ENCODE measurements at places on chromosomes 4 and X.

DNA sequence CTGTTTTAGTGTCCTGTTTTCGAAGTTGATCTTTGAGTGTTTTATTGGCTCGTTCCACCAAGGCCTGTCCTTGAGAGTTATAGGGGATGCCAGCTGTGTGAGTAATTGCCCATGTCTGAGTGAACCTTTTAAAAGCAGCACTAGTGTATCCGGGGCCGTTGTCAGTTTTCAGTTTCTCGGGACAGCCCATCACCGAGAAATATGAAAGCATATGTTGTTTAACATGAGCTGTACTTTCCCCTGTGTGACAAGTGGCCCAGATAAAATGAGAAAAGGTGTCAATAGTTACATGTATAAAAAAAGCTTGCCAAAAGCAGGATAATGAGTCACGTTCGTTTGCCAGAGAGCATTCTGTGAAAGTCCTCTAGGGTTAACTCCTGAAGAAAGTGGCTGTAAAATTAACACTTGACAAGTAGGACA lies 48.6 kb upstream of the RASSF6 start:
- no peak for DNase-seq

GRCh38 chr4:169715826-169716225 lies 41.9 kb downstream of the HPF1 start:
- no peak for DNase-seq

GRCh38 chr4:7402526-7402925 lies 32.2 kb downstream of the PSAPL1 start:
- no peak for DNase-seq

DNA sequence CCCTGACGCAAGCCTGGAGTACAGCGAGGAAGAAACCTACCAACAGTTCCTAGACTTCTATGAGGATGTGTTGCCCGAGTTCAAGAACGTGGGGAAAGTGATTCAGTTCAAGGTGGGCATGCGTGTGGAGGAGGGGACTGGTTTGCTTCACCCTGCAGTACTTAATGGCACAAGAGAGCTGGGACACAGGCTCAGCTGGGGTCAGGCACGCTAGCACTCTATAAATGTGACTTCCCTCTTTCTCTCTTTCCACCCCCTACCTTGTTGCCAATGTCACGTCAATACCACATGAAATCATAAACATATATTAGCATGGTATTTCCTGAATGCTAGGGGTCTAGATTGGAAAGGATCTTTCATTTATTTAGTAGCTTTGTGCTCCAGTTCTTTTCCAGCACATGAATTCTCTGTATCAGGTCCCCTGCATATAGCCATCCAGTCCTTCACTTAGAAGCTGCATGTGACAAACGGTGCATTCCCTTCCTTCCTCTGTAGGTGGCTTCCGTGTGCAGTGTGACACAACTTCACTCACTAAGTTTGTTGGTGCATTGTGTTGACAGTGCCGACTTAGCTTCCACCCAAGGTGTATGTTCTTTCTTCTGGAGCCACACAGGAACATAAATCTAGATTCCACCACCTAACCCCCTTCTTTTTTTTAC lies 25.6 kb downstream of the ZRSR2 start:
- no peak for DNase-seq

- DNase-seq: no peak
These were observed 14.6 kb downstream of the SAT1 start for GRCh38 chrX:23797371-23798128.

GRCh38 chr4:69518538-69519198 lies 23.0 kb upstream of the UGT2B4 start:
- DNase-seq: no peak

GRCh38 chr4:38619316-38619715 lies 44.7 kb upstream of the KLF3 start:
- no peak for DNase-seq

DNA sequence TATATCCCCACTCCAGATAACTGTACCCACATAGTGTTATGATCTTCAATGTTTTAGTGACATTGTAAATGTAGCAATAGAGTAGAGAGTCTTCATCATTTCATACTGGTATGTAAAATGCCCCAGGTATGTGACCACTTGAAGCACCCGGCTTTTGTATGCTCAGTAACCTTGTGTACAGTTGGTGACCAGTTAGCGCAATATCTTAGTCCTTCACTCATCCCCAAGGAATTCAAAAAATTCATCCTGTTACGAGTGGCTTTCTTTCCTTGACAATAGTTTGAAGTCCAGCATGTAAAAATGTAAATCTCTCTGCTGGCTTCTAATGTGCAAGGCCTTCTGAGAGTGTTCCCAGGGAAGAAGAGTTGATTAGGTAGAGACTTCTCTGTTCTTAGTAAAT lies 145.6 kb downstream of the ARX start:
- no peak for DNase-seq

DNA sequence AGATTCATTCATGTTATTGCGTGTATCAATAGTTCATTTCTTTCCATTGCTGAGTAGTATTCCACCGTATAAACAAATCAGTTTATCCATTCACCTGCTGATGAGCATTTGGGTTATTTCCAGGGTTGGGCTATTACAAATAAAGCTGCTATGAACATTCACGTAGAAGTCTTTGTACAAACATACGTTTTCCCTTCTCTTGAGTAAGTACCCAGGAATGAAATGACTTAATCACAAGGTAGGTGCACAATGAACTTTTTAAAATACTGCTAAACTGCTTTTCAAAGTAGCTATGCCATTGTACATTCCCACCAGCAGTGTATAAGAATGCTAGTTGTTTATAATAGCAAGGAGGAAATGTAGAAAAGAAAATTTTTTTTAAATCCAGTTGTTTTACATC lies 35.9 kb downstream of the SYTL4 start:
- DNase-seq: no peak

- DNase-seq: no peak
These were observed 46.9 kb upstream of the TAB3 start for GRCh38 chrX:30935985-30936384.

- DNase-seq: no peak
These were observed 5.0 kb downstream of the IL9R start for GRCh38 chrX:156002507-156002906.
